ENCODE measurements at places on chromosomes 3 and 15.
A peak's percentile ranks its signal among the peaks of the same experiment; 100 is the strongest.

DNA sequence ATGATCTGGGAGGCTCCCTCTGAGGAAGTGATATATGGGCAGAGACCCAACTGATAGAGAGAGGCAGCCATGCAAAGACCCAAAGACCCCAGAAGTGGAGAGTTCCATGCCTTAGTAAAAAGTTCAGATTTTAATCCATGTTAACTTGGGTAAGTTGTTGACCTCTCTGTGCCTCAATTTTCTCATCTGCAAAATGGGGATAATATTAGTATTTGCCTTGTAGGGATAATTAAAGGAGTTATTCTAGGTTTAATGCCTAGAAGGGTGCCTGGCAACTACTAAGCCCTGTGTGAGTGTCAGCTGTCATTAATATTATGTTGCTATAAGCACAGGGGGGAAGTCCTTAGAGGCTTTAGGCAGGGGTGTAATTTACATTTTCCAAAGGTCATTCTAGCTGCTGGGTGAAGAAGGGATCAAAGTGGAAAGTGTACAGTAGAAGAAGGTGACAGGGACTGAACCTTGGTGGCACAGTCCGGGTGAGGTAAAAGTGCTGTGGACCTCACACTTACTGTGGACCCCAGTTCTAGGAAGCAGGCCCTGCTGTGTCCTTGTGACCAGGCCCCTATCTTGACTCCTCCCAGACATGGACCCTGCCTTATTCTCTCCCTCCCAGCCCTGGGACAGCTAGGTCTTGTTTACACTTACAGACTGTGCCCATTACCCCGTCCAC lies 3.0 kb upstream of the RAD18 start:
- no peak for DNase-seq

DNA sequence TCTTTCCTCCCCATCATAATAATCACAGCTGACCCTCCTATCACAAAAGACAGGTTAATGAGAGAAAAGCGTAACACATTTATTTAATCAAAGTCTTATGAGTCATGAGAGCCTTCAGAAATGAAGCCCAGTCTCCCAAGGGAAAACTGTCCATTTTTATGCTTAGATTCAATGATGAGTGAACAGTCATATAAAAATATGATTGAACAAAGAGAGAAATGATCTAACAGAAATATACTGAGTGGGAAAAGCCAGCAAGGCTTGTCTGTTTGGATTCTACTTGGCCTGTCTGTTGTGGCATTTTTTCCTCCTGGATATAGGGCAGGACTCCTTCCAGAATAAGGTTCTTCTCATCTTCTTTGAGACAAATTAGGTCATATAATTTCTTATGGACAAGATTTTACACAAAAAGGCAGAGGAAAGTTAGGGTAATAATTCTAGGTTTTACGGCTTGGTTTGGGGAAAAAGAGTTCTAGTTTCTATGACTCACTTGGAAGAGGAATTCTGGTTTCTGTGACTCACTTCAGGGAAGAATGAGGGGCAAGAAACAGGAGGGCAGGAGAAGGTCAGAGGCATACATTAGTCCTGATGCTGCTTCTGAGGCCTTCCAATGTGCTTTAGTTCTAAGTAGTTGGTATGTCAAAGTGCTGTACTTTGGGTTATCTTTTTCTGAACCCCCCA lies 534.2 kb downstream of the ZIC1 start:
- DNase-seq, result no peak

- no peak for DNase-seq
These were observed 1028.6 kb downstream of the MCTP2 start for GRCh38 chr15:95259965-95260364.

DNA sequence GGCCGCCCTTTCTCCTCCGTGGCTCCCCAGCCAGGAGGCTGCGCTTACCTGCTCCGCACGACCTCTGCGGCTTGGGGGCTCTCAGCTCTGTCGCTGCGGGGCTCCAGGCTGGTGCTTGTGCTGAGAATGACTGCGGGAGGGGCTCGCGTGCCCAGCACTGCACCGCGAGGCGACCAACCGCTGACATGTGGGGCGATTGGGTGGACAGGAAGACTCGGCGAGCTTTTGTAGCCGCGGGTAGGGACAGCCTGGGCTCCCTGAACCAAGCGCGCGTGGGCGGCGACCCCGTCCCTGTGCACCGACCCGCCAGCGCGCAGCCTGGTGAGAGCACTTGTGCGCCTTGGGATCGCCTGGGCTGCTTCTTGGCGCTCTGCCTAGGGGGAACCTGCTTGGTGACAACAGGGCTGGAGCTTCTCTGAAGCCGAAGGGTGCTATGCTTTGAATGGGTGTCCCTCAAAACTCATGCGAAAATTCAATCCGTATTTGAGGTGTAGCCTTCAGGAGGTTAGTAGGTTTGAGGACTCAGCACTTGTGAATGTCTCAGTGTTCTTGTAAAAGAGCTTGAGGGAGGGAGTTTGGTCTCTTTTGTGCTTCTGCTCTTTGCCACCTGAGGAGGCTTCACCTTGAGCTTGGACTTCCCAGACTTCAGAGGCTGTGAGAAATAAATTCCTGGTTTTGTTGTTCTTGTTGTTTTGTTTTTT lies 50.4 kb downstream of the IL12A start:
- DNase-seq, result peak; percentile 23

DNA sequence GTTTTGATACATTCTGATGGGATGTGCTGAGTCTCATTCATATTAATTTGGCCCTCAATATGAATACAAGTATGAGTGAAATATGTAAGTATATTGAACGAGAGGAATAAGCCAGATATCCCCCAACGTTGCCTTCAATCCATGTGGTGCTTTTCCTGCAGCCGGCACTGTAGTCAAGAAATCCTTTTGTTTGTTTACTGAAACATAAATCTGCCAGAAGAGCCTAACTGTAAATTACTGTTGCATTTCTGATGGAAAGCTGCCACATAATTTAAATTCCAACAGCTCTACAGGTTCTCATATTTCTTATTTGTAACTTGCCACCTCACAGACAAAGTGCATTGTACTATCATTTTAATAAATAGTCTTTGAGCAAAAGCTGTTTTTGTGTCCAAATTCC lies 314.0 kb downstream of the KBTBD8 start:
- DNase-seq, result no peak

- DNase-seq, result no peak
These were observed 28.1 kb upstream of the CD200R1L start for GRCh38 chr3:112874725-112875124.

DNA sequence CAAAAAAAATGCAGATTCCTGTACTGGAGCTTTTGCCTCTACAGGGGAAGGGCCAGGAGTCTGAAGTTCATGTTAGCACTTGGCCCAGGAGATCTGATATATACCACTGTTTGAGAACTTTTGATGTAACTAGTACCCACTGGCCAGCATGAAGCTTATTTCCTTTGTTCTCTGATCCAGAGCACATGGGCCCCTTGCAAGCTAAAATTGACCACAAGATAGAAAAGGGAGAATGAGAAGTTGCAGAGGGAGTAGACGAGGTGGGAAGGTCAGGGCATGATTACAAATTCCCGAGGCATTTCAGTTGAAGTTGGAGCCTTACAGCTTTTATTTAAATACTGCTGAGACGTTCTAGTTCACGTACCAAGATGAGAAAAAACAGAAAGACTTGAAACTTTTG lies 28.2 kb downstream of the TGM4 start:
- DNase-seq, result no peak

DNA sequence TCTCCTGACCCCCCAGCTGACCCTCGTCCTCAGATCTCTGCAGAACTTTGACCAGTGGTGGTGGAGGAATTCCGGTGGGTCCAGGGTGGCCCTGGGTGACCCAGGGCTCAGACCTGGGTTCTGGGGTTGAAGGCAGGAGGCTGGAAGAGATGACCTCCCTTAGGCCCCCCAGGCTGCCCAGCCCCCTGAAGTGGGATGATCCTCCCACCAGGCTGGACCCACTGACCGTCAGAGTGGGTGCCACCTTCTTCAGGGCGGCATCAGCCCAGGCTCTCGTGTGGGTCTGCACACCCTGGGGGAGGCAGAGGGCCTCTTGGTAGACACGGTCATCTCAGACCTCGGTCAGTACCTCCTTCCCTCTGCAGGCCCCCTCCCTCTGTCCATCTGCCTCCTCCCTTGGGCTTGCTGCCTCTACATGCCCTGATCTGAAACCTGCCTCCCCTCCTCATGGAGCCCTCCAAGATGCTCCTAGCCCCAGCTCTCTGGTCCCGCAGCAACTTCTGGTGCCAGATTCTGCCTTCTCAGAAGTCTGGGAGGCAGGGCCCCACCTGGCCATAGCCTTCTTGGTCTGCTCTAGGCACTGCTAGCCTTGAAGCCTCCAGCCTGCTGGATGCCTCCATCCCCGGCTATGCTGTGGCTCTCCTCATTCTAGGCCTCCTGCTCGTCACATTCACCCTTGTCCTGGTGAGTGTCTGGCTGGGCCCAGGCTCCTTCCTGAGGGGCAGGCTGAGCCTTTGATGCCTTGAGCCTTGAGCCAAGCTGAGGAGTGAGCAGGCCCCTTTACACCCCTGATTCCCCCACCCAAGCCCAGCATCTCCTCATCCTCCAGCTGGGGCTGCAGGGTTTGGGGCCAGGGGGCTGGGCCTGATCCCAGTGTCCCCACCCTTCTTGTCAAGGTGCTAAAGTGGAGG lies 49.1 kb upstream of the CSPG4 start:
- DNase-seq, result no peak

DNA sequence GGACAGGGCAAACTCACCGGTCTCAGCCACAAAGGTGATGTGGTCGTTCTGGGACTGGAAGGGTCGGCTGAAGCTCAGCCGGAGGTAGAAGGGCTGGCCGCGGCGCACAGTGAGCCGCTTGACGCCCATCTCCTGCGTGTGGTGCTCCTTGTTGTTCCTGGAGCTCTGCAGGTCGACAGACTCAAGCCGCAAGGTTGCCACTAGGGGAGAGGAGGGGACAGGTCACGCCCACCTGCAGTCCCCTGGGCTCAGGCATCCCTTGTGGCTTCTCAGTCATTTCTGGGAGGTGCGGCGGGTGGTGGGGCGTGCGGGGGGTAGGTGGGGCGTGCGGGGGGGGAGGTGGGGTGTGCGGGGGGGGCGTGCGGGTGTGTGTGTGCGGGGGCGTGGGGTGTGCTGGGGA lies 26.7 kb upstream of the TGM5 start:
- DNase-seq, result no peak

GRCh38 chr3:109480014-109480413 lies 142.7 kb upstream of the DPPA4 start:
- DNase-seq, result no peak

GRCh38 chr3:126646674-126647073 lies 8.2 kb downstream of the TXNRD3 start:
- DNase-seq, result no peak

GRCh38 chr3:79086514-79086913 lies 681.3 kb downstream of the ROBO1 start:
- no peak for DNase-seq

GRCh38 chr15:85988741-85989140 lies 90.9 kb upstream of the AGBL1 start:
- no peak for DNase-seq

DNA sequence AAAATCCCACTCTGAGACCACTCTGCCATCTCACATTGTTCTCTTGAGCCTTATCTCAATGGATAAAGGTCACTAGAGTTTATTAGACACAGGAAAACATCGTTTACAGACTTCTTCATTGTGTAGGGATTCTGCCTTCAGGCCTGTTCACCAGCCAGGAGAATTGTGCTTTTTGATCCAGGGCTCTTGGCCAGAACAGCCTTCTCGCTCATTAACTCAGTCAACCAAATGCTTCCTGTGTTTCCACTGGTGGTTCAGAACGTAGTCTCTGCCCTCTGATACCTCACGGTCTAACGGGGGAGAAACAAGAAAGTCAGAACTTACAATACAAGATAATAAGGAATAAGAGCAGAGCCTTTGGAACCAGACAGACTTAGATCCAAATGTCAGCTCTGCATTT lies 54.2 kb upstream of the TSEN2 start:
- DNase-seq, result no peak

- no peak for DNase-seq
These were observed 14.6 kb upstream of the TFRC start for GRCh38 chr3:196096382-196096953.

GRCh38 chr3:149417727-149418126 lies 40.3 kb upstream of the TM4SF1 start:
- DNase-seq, result no peak

DNA sequence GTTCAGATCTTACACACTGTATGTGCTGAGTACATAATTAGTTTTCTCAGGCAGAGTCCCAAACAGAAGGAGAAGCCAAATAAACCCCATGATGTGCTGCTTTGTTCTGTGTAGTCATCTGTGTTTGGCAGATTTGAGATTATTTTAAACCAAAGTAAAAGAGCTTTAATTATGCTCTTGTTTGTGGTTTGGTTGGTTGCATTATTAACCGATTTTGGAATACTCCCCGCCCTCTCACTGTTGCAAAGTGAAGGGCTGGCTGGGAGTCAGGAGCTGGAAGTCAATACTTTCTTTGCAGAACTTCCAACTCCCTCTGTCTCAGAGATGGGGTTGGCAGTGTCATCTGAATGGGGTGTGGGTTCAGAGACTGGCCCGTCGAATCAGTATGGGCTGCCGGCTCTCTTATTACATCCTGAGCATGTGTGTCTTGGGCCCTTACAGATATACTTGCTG lies 34.4 kb downstream of the SLCO3A1 start:
- no peak for DNase-seq

- DNase-seq, result no peak
These were observed 6.6 kb downstream of the ZBED2 start for GRCh38 chr3:111588527-111588926.

DNA sequence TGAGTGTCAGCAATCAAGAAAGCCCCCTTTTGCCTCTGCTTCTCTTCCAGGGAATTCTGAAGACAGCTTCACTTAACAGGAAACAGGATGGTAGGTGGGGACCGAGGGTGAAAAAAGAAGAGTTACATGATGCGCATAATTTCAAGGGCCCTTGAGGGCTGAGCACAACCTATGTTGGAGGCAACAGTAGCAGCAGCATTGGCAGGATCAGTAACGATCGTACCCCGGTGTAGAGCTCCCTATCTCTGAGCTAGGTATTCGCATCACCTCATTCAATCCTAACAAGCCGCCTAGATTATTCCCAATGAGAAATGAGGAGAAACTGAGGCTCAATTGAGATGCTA lies 432 bp upstream of the RAD54L2 start:
- DNase-seq, result no peak

DNA sequence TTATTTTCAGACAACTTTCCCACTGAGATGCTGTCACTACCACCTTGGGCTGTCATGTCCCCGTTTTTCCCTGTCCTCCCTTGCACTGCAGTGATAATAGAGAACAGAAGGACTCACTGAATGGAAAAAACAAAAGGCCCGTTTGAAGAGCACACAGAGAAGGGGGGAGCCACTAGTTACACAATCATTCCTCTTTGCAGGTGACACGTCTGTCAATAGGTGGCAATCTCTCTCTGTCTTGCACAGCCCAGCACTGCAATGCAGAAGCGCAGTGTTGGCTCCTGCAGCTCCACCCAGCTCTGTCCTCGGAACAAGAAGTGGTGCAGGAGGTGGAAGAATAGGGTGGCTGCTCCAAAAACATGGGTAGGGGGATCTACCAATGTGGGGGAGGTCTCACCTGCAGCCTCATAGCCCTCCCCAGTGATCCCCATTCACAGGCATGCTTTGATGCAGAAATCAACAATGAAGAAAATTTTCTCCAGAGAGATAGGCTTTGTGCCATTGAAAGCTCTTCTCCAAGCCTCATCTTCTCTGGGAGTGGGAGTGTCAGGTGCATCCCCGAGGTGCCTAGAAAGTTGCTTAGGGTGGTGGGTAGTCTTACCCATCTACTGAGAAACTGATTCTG lies 31.8 kb downstream of the FSTL1 start:
- peak; percentile 14 for DNase-seq

Data from GM12892 (cell line).